ENCODE measurements at places on chromosomes 7 and 10. TPM values are rescaled to one million over a fixed set of nuclear protein-coding genes. Genes with fewer than 3 reads are reported as not detected.

REEP3 gene
- total RNA-seq = 48.6 TPM

AGR2 gene
- total RNA-seq = not detected

COL13A1 gene
- total RNA-seq = 12.2 TPM

DDX50 gene
- 55.7 TPM for total RNA-seq

NPY4R gene
- total RNA-seq = 0.83 TPM

RNF148 gene
- not detected for total RNA-seq

CALHM3 gene
- not detected for total RNA-seq

SFRP5 gene
- not detected for total RNA-seq

UFSP1 gene
- total RNA-seq = 0.28 TPM

PSD gene
- 2.0 TPM for total RNA-seq

FAM25G gene
- not detected for total RNA-seq

SFTPA1 gene
- not detected for total RNA-seq

NPFFR1 gene
- total RNA-seq = not detected

CCDC146 gene
- total RNA-seq = 0.83 TPM

FBXO24 gene
- total RNA-seq = 0.54 TPM

PODXL gene
- total RNA-seq = 1.4 TPM

Measured in IMR-90 (cell line).